ENCODE measurements at places on chromosomes 5 and 9. TPM values are rescaled to one million over a fixed set of nuclear protein-coding genes. Genes with fewer than 3 reads are reported as not detected.

GPR107 gene
- 30.6 TPM for total RNA-seq

NIM1K gene
- total RNA-seq = 0.14 TPM

GRIA1 gene
- not detected for total RNA-seq

FGFR4 gene
- total RNA-seq = 22.0 TPM

BTNL3 gene
- total RNA-seq = not detected

TMEFF1 gene
- 1.5 TPM for total RNA-seq

PCDHB3 gene
- total RNA-seq = not detected

SHC3 gene
- total RNA-seq = 0.38 TPM

TICAM2 gene
- total RNA-seq = 1.4 TPM

MELK gene
- total RNA-seq = 79.5 TPM

TMEM267 gene
- total RNA-seq = 23.4 TPM

GFPT2 gene
- 34.6 TPM for total RNA-seq

GALNT10 gene
- 96.2 TPM for total RNA-seq

DMGDH gene
- total RNA-seq = not detected

SH3TC2 gene
- total RNA-seq = 0.29 TPM

AMBP gene
- total RNA-seq = 8.9 TPM

PITX1 gene
- 31.5 TPM for total RNA-seq

IFNA21 gene
- total RNA-seq = not detected

MZB1 gene
- not detected for total RNA-seq

ANKRD34B gene
- not detected for total RNA-seq

FOXD4L5 gene
- 0.10 TPM for total RNA-seq

CNTLN gene
- total RNA-seq = 6.3 TPM

ARID3C gene
- 0.10 TPM for total RNA-seq

SPINK1 gene
- total RNA-seq = 0.37 TPM

PPP2R2B gene
- total RNA-seq = not detected

PCDHGA1 gene
- total RNA-seq = 0.48 TPM

NR2F1 gene
- 5.2 TPM for total RNA-seq

PAEP gene
- 0.20 TPM for total RNA-seq

DMRTA1 gene
- 1.1 TPM for total RNA-seq

GLRA1 gene
- total RNA-seq = not detected

NR4A3 gene
- total RNA-seq = 3.2 TPM

MARVELD2 gene
- total RNA-seq = 2.6 TPM

SOWAHA gene
- 0.15 TPM for total RNA-seq

KCNN2 gene
- total RNA-seq = 0.15 TPM

PDE6A gene
- total RNA-seq = 0.15 TPM

MAP1B gene
- total RNA-seq = 45.2 TPM

FABP6 gene
- total RNA-seq = 0.97 TPM

ANKRD18A gene
- 12.4 TPM for total RNA-seq

RGMB gene
- 9.1 TPM for total RNA-seq

SH3RF2 gene
- 3.1 TPM for total RNA-seq

SLIT3 gene
- 21.9 TPM for total RNA-seq

SPINK6 gene
- 0.53 TPM for total RNA-seq

TMEM215 gene
- total RNA-seq = not detected

DMRT3 gene
- not detected for total RNA-seq

HMGCS1 gene
- 63.3 TPM for total RNA-seq

C5orf34 gene
- total RNA-seq = 4.7 TPM

TEK gene
- 0.15 TPM for total RNA-seq

PCDHGA5 gene
- total RNA-seq = 0.07 TPM
